H1 (cell line): ENCODE measurements at places on chromosomes 4 and X. TPM values are rescaled to one million over a fixed set of nuclear protein-coding genes. Genes with fewer than 3 reads are reported as not detected.

DNA sequence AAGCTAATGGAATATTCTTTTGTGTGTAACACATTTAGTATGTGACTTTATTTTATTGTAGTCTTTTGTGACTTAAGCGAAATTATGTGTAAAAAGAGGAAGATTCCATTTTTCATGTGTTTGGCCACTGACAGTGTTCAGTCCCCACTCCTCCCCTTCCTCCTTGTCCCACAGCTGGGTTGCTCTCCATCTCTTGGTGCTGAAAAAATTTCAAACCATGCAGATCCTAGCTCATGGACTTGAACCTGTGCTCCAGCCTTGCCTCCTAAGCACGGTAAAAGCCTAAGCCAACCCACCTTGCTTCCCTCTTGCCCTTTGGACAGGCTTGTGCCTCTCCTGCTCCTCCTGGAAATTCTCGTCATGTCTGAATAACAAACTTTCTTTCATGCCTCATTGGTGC, 2008.5 kb upstream of the TENM3 start:
- no peaks in the 10 kb centered on the region for H3K36me3 ChIP-seq
- H3K4me3 ChIP-seq = no peak overlapping the region
- DNase-seq = no peak
- no peaks in the 10 kb centered on the region for H3K4me1 ChIP-seq

The SLITRK4 gene
- 8.1 and 8.2 TPM in 2 replicates for total RNA-seq

DNA sequence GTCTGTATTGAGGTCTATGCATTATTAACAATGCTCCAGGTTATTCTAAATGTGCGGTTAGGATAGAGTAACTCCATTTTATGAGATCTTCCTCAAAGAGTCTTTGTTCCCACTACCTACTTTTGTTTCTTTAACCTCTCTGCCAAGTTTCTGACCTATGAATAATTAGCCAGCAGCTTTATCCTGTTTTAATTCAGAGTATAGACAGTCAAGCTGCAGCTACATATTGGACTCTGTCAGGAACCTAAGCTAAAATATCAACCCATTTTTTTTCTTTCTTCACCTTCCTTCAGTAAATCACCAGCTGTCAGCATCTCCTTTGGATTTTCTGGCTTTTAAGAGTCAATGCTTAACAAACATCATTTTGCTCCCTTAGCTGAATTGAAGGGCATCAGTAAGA, 72.3 kb downstream of the TMEM47 start:
- no peaks in the 10 kb centered on the region for H3K27me3 ChIP-seq
- H3K4me3 ChIP-seq = no peak overlapping the region
- H3K4me1 ChIP-seq = no peaks in the 10 kb centered on the region

DNA sequence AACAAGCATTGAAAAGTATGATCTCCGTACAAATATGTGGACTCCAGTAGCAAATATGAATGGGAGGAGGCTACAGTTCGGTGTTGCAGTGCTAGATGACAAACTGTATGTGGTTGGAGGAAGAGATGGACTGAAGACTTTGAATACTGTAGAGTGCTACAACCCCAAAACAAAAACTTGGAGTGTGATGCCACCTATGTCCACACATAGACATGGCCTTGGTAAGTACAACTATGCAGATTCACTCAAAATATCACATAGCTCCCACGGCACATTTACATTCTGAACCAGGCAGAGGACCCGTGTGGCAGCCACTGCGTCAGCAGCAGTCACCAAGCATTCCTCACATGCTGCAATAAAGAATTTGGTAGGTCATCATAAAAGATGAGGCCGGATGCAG, 41.3 kb downstream of the KLHL5 start:
- H3K27me3 ChIP-seq = no peaks in the 10 kb centered on the region

DNA sequence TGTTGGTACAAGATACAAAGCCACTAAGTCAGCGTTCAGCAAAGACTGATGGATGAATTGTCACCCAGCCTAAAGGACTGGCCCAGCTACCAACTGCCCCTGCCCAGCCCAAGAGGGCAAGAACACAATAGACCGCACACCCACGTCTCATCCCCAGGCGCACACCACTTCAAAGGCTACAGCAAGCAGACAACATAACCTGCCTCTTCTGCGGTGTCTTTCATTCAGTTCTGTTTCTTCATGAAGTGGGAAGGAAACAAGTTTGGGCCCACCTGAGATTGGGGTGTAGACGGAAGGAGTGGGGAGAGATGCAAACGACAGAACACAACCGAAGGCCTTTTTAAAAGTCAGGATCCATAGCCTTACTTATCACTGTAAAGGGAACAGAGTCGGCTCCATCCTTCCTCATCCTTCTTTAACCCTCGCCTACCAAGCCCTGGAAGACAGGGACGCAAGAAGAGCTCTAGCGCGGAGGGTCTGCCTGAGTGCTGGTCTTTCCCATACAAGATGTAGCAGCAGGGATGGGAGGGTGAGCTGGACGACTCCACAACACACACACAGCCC, 691 bp downstream of the SCARB2 start:
- peak overlapping the region; percentile 54 for H3K27ac ChIP-seq
- H3K4me3 ChIP-seq = peak overlapping the region; percentile 84
- no peaks in the 10 kb centered on the region for H3K27me3 ChIP-seq
- DNase-seq = no peak
- H3K4me1 ChIP-seq = peaks cover 12% of the 10 kb centered on the region

The PLAC1 gene
- total RNA-seq = 0.96 TPM in 1 of 2 replicates, not detected in the other

The FHIP1A gene
- total RNA-seq = 75.2 and 76.3 TPM in 2 replicates

DNA sequence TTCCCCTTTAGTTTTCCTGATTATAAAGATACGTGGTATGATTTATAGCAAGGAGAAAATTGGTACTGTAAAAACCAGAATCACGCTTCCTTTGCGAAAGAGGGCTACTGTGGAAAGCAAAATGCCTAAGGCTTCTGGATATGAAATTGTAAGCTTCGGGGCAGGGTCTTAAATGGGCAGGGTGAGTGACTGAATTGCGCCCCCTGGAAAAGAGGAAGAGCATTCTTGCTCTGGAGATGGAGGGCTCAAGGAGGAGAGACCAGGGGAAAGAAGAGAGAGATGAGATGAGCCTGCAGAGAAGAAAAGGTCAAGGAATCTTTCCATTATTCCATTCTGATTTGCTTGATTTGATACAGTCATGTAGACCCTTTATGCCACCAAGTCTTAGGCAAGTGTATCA, 13.1 kb upstream of the ETNPPL start:
- H3K4me3 ChIP-seq = no peak overlapping the region
- H3K27me3 ChIP-seq = no peaks in the 10 kb centered on the region
- no peaks in the 10 kb centered on the region for H3K36me3 ChIP-seq
- H3K4me1 ChIP-seq = no peaks in the 10 kb centered on the region
- no peak overlapping the region for H3K27ac ChIP-seq

The APEX2 gene
- total RNA-seq = 17.6 and 18.9 TPM in 2 replicates

DNA sequence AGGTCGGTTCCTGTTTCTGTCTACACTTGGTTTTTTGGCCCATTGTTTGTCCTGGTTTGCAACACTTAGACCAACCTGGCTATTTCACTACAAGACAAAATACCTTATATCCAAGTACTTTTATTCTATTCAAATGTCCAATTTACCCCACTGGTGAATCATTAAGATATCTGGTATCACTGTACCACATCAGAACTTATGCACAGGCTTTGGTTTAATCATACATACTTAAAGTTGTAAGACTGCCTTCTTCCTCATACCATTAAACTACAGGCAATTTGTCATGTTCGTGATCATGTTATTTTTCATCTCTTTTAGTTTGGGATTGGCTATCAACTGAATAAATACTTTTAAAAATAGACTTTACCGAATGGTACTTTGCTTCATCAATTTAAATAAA, 53.0 kb upstream of the ATOH1 start:
- H3K27ac ChIP-seq = no peak overlapping the region
- H3K36me3 ChIP-seq = no peaks in the 10 kb centered on the region; the same call in 1 of the 2 replicates
- H3K4me1 ChIP-seq = peaks cover 3% of the 10 kb centered on the region; the same call in 1 of the 2 replicates
- H3K27me3 ChIP-seq = no peaks in the 10 kb centered on the region
- no peak overlapping the region for H3K4me3 ChIP-seq

GRCh38 chr4:123488916-123489315, 92.3 kb downstream of the SPRY1 start:
- no peak for DNase-seq
- H3K27ac ChIP-seq = no peak overlapping the region
- no peaks in the 10 kb centered on the region for H3K27me3 ChIP-seq

The C4orf33 gene
- 3.8 and 6.0 TPM in 2 replicates for total RNA-seq
